ENCODE measurements at places on chromosomes 16 and 17. TPM values are rescaled to one million over a fixed set of nuclear protein-coding genes. Genes with fewer than 3 reads are reported as not detected.
A peak's percentile ranks its signal among the peaks of the same experiment; 100 is the strongest.

- peak; percentile 74 for DNase-seq
Measured at GRCh38 chr16:82660075-82660645, 33.4 kb downstream of the CDH13 start.

DNA sequence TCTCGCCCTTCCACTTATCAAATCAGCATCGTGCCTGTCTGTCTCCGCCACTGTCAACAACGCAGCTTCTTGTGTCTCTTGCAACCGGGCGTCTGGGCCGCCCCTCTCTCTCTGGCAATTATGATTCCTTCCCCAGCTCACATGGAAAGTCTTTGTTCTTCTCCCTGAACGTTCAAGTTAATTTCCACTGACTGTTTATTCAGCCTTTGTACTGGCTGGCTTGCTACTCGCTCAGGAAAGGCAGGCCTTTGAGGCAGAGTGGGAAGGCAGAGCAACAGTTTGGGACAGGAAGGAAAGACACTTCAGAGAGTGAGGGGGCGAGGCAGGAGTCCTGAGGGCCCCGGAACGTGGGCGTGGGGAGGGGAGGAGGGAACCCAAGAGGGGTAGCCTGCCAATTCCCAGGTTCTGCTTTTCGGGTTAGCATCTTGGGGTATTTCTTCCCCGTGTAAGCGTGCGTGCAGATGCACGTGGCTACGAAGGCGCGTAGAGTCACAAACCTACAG, 50.8 kb downstream of the AKAP1 start:
- no peak for DNase-seq

DNA sequence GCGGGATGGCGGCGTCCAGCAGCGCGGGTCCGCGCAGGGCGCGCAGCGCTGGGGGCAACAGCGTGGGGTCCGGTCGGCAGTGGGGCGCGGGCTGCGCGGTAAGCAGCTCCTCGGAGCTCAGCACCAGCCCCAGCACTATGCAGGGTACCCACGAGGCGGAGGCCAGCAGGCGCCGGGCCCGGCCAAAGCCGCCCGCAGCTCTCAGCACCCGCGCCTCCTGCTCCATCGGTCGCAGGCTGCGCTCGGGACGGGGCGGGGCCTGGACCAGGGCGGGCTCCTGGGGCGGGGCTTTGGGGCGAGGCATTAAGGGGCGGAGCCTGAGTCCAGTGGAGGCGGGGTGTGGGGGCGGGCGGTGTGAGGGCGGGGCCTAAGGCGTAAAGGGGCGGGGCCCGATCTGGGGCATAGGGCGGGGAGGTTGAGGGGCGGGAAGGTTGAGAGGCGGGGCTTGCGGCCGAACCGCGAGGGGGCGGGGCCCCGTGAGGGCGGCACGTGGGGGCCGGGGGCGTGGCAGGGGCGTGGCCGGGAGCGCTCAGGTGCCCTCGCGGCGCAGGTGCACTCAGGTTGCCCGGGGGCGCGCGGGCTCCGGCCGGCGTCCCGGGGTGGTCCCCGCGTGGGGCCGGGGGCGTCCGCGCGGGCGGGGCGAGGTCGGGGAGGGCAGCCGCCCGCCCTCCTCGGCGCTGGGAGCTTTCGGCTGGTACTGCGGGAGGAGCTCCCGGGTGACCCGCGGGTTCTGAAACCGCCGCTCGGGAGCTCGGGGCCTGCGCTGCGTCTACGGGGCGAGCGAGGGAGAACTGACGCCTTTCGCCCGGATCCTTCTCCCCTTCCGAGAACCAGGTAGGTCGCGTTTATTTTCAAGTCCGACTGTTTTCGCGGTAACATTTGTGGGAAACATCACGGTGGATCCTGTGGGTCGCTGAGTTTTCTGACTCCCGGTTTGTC, 1.4 kb upstream of the SLC22A31 start:
- DNase-seq = peak; percentile 52

GRCh38 chr17:18968345-18968744, 16.4 kb downstream of the SLC5A10 start:
- no peak for DNase-seq

GRCh38 chr16:88308441-88309173, 74.2 kb upstream of the ZNF469 start:
- no peak for DNase-seq

GRCh38 chr17:8628609-8629169, 1.8 kb downstream of the MYH10 start:
- DNase-seq = peak; percentile 47

The PMP22 gene
- 111 TPM for total RNA-seq

DNA sequence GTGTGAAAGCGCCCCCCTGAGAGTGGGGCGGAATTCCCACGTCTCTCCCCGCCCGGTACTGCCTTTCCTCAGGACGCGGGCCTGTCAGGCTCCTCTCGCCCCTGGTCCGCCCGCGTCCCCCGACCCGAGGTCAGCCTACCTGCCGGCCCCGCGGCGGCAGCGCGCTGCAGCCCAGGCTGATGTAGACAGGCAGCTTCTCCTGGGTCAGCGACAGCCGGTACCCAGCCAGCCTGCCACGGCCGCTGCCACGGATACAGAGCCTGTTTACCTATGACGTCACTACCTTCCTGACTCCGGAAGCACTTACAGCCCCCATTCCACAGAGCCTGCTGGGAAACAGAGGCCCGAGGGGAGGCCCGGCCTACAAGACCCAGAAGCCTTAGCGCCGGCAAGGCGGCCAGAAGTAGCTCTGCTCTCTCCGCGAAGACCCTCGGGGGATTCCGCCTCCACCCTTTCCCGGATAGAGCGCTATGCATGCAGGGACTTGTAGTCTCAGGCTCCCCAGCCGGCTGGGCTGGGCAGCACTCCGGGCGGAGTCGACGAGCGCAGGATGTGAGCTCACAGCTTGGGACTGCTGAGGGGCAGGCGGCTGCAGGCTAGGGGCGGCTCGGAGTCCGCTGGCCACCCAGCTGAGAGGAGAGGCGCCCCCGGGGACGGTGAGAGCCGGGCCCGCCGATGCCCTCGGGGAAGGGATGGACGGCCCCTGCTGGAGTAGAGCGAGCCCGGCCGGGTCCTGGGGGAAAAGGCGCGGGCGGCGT, at the start of the genes IFT20 and TNFAIP1:
Gene IFT20 (minus strand): TSS at position 272 of the 758 bp plus-strand sequence. CDS start 3,487 bp downstream, outside the sequence.
Gene TNFAIP1 (plus strand): TSS at position 561 of the 758 bp plus-strand sequence. CDS start 3,761 bp downstream, outside the sequence.
- DNase-seq = peak; percentile 100

The HSPB9 gene
- not detected for total RNA-seq

- DNase-seq = no peak
Measured at GRCh38 chr16:11050944-11051343, 106.6 kb downstream of the CLEC16A start.

GRCh38 chr17:79188048-79188447, 113.4 kb downstream of the ENGASE start:
- DNase-seq = no peak

GRCh38 chr17:77089124-77089490, 51.7 kb upstream of the SEC14L1 start:
- peak; percentile 8 for DNase-seq

- DNase-seq = no peak
Measured at GRCh38 chr16:67356396-67356795, 29.8 kb downstream of the LRRC36 start.

The DBNDD1 gene
- 1.7 TPM for total RNA-seq

The SBK1 gene
- total RNA-seq = not detected

The KRT27 gene
- not detected for total RNA-seq

DNA sequence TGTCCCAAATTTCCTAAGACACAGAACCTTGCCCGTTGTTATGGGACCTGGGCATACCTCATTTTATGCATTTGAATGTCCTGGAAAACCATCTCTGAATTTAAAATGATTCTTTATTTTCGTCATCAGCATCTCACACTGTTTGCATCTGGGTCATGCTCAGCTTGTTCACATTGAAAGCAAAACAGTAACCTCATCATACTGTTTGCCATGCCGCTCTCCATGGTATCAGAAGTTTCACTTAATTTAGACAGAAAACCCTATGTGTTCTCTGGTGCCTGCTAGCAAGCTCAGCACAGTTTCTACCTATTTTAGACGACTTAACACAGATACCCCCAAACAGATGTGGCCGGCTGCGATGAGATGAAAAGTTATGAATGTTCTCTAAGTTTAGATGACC, 292.1 kb downstream of the SNX29 start:
- peak; percentile 9 for DNase-seq

GRCh38 chr17:78361225-78361701, 1.4 kb upstream of the SOCS3 start:
- DNase-seq = no peak

The GCSH gene
- 84.3 TPM for total RNA-seq

DNA sequence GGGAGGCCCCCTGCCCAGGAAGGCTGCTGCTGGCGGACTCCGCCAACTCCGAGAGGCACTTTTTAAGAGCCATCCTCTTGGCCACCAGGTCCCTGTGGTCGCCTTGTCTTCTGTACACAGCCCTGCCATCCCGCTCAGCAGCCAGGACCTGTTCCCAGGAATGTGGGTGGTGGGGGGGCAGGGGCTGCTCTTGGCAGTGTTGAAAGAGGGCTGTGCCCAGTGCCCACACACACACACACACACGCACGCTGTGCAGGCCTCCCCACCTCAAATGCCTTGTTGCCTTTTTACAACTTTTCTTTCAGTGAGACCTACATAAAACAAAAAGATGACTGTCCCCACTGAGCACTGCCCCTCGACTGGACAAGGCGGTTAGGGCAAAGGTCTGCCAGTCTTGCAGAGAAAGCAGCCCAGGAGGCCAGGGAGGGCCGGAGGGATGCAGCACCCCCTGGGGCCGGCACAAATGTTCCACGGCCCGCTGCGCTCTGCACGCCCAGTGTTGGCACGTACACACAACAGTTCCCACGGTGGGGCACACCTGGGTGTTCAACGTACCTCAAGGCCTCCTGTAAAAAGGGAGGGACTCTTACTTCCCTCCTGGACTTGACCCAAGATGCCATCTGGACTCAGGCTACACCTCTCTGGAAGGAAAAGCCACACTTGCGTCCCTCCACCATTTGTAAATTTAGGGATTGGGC, 18.5 kb upstream of the PITPNA start:
- DNase-seq = no peak

The RRAD gene
- total RNA-seq = 3.8 TPM

The RNF43 gene
- 0.49 TPM for total RNA-seq
